HT1080 (cell line): ENCODE measurements at places on chromosomes 4 and X.

GRCh38 chrX:103879339-103879738 is 47.3 kb upstream of the RAB9B start:
- peak; percentile 58 for DNase-seq

- no peak for DNase-seq
Measured at GRCh38 chr4:90536408-90536807, 409.2 kb downstream of the CCSER1 start.

- DNase-seq, result no peak
Measured at GRCh38 chr4:181148470-181148869, 1094.7 kb upstream of the TENM3 start.

GRCh38 chr4:13527192-13527980 is 16.9 kb downstream of the NKX3-2 start:
- no peak for DNase-seq

DNA sequence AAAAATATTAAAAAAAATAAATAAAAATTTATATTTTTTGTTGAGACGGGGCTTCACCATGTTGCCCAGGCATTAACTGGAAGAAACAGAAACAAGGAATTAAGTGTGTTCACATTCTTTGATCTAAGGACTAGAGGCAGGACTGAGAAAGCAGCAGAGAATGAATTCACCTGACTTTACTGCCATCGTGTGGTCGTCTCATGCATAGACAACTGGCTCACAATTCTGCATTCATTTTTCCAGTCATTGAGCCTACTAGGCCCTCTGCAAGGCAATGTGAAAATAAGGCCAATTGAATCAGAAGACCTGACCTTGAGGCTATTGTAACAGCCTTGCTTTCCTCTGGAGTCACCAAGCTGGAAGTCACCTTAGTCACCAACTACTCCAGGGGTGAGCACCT is 37.4 kb downstream of the LHFPL1 start:
- DNase-seq, result peak; percentile 61

DNA sequence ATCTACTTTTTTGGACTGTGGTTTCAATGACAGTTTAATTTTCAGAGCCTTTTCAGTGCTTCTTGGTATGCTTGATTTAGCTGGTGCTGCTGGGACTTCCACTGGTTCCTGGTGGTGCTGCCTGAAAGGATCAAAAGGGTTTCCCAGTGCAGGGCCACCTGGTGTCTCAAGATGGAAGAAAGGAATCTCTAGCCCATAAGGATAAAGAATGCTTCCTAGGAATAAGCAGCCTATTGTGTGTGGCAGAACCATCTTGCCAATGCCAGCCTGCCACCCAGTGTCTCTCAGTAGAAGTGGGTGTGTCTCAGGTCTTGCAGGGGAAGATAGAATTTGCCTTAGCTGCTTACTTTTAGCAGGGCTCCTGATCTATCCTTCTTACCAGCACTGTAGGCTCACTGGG is 15.0 kb upstream of the RAI2 start:
- peak; percentile 1 for DNase-seq
